ENCODE measurements at places on chromosomes 7 and 10.

DNA sequence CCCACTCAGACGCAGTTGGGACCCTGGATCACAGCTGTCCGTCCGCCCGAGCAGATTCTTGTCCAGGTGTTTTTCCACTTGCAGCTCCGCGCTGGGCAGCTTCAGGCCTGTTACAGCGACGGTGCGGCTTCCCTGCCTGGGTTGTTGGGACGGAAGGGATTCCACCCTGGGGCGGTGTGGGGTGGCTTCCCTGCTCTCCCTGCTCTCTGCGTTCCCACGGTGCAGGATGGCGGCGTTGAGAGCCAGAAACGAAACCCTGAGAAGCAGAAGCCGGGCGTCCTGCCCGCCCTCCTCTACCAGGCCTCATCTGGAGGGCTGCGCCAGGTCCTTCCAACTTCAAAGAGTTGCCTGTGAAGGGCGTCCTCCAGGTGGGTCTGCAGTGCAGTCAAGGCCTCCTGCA is 194.4 kb downstream of the ADARB2 start:
- H3K27me3 ChIP-seq = no peaks in the 10 kb centered on the region
- no peaks in the 10 kb centered on the region for H3K4me1 ChIP-seq
- H3K36me3 ChIP-seq = no peaks in the 10 kb centered on the region
- no peak overlapping the region for H3K27ac ChIP-seq

DNA sequence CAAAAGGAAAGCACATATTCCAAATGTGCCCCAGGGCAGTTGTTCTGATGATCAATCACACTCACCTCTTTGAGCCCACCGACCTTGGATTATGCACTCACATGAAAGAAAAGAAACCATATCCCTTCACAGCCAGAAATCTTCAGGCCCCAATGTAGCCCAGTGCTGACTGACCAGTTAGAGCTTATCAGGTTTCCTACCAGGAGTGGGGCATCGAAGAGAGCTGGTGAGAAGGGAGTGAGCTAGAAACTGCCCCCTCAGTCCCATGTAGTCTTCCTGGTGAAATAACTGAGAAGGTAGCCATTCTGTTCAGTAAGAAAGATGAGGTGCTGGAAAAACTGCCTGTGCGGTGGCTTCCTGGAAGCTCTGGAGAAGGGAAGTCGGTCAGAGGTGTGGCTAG is 32.2 kb downstream of the NRCAM start:
- H3K36me3 ChIP-seq = no peaks in the 10 kb centered on the region
- peaks cover 12% of the 10 kb centered on the region for H3K27me3 ChIP-seq
- H3K4me3 ChIP-seq = no peak overlapping the region
- no peak for DNase-seq
- peaks cover 7% of the 10 kb centered on the region for H3K4me1 ChIP-seq

DNA sequence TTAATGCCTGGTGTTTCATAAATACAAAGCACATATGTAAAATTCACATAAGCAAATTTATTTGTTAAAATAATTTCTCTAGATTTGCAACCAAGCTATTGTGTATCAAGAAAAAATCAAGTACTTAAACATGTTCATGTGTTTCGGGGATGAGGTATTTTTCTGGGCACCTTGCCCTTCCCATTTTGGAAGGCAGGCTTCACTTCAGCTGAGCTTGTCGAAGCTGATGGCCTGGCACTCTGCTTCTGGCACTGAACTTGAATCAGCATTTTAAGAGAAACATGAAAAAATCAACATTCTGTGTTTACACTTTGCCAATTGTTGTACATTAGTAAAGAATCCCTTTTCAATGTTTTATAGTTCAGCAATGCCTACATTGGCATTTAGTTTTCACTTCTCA is 179.1 kb upstream of the STEAP4 start:
- H3K27me3 ChIP-seq = peaks cover 2% of the 10 kb centered on the region
- no peak overlapping the region for H3K27ac ChIP-seq
- no peak for DNase-seq
- no peaks in the 10 kb centered on the region for H3K4me1 ChIP-seq

- peaks cover 4% of the 10 kb centered on the region for H3K4me1 ChIP-seq
- H3K27me3 ChIP-seq = peaks cover 5% of the 10 kb centered on the region
- H3K27ac ChIP-seq = no peak overlapping the region
Observed at GRCh38 chr10:86693721-86694369, 25.5 kb downstream of the LDB3 start.

- no peak overlapping the region for H3K4me3 ChIP-seq
- DNase-seq = no peak
- H3K4me1 ChIP-seq = peaks cover 2% of the 10 kb centered on the region
- H3K27ac ChIP-seq = no peak overlapping the region
- no peaks in the 10 kb centered on the region for H3K27me3 ChIP-seq
- peaks cover 14% of the 10 kb centered on the region for H3K36me3 ChIP-seq
Observed at GRCh38 chr10:129495698-129496097, 28.7 kb downstream of the MGMT start.

DNA sequence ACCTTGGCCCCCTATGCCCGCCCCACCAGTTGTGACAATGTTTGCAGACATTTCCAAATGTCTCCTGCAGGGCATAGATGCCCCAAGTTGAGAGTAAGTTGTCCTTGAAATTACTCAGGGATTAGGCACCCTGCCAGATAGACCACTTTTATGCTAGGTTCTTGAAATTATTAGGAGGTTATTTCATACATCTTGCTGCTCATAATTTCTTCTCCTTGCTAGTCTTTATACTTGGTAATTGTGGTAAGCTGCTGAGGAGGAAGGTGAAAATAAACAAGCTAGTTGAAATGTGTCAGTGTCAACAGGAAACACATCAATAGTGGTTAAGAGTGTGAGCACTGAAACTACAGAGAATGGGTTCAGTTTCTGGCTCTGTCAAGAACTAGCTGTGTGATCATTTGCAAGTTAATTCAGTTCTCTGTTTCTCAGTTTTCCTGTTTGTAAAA is 63.7 kb upstream of the AOAH start:
- no peaks in the 10 kb centered on the region for H3K27me3 ChIP-seq
- peaks cover 3% of the 10 kb centered on the region for H3K36me3 ChIP-seq
- DNase-seq = no peak
- H3K27ac ChIP-seq = peak overlapping the region; percentile 87
- H3K4me3 ChIP-seq = peak overlapping the region; percentile 55

DNA sequence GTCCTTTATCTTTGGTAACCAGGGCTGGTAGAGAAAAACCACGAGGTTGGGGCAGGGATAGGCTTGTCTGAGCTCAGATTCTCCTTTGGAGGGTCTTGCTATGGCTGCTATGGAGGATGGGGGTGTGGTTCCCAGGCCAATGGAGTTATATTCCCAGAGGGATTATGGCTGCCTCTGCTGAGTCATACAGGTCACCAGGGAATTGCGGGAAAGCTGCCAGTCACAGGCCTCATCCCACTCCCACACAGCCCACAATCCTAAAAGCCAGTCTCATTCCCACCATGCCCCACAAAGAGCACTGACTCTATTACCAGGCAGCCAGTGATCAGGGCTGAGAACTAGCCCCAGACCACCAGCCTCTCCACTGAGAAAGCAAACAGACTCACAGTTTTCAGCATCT is 316.6 kb upstream of the TMEM229A start:
- H3K4me3 ChIP-seq = no peak overlapping the region
- H3K27ac ChIP-seq = no peak overlapping the region
- H3K27me3 ChIP-seq = no peaks in the 10 kb centered on the region
- DNase-seq = no peak

- no peak overlapping the region for H3K27ac ChIP-seq
- peaks cover 1% of the 10 kb centered on the region for H3K4me1 ChIP-seq
- H3K4me3 ChIP-seq = no peak overlapping the region
- H3K27me3 ChIP-seq = no peaks in the 10 kb centered on the region
- DNase-seq = no peak
Observed at GRCh38 chr7:2750004-2750407, 62.0 kb downstream of the AMZ1 start.

DNA sequence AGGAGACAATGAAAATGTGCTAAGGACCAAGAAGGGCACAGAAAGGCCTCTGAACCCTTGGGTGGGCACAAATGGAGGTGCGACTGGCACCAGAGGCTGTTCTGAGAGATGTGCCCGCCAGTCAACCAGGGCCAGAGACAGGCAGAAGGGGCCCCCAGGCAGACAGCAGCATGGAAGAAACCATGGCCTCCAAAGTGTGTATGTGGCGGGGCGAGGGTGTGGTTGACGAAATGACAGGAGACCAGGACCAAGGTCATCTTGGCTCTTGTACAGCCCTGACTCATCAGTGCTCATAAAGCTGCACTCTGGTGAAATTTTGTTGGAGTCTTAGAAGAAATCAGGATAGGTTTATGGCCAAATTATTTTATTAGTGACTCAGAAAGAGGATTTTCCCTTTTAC is 4.0 kb upstream of the MRPS24 start:
- peaks cover 29% of the 10 kb centered on the region for H3K36me3 ChIP-seq

- H3K27ac ChIP-seq = no peak overlapping the region
- H3K27me3 ChIP-seq = no peaks in the 10 kb centered on the region
Observed at GRCh38 chr7:49099587-49100326, 175.4 kb downstream of the CDC14C start.

DNA sequence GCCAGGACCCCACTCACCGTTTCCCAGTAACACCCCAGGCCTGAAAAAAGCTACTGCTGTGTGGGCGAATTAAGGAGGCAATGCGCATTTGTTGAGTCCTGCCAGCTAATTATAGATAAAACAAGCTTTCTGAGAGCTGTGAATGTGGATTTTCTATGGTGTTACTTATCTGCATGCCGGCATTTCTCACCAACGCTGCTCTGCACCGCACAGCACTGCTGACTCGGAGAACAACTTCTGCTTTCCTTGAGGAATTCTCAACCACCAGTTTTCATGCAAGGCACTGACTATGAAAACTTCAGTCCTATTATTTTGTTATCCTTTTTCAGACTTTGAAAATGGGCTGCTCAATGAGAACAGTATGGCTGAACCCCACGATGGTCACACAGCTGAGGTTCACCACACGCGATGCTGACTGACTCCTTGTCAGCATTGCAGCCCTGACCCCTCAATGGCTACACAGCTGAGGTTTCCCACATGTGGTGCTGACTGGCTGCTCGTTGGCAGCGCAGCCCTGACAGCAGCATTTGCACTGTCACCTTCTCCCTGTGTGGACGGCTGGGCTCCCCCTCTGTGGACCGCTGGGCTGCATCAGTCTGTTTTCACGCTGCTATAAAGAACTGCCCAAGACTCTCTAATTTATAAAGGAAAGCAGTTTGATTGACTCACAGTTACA is 190.6 kb downstream of the DIP2C start:
- peaks cover 19% of the 10 kb centered on the region for H3K27me3 ChIP-seq
- H3K36me3 ChIP-seq = no peaks in the 10 kb centered on the region
- H3K4me3 ChIP-seq = no peak overlapping the region
- DNase-seq = no peak

DNA sequence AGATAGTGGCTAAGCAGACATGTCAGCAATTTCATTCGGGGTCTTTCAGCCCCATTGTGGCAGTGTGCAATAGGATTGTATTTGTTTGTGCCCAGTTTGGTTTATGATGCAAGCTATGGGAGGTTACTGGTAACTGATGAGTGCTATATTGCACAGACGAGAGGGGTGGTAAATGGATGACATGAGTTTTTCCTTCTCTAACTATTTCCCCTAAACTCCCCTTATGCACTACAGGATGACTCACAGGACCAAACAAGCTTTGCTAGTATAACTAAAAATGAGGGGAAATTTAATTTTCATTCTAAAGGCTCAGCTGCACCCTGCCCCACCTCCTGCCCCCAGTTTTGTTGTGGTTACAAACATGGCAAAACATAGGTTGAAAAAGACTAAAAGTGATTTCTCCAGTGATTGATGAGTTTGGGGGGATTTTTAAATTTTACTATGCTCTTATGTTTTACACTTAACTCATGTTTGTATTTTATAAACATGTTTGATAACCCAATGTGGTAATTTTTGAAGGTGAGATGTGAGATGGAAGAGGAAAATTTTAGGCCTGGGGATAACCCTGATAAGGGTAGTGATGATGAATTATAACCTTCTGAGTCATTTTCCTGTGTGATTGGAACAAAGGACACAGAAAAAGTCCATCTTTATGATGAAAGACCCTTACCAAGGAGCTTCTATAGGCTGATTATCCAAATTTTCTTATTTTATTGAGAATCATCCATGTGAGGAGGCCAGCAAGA is 60.8 kb upstream of the NAMPT start:
- H3K36me3 ChIP-seq = peaks cover 26% of the 10 kb centered on the region
- H3K4me3 ChIP-seq = peak overlapping the region; percentile 70
- H3K27ac ChIP-seq = peak overlapping the region; percentile 93
- H3K27me3 ChIP-seq = no peaks in the 10 kb centered on the region
- H3K4me1 ChIP-seq = peaks cover 39% of the 10 kb centered on the region

DNA sequence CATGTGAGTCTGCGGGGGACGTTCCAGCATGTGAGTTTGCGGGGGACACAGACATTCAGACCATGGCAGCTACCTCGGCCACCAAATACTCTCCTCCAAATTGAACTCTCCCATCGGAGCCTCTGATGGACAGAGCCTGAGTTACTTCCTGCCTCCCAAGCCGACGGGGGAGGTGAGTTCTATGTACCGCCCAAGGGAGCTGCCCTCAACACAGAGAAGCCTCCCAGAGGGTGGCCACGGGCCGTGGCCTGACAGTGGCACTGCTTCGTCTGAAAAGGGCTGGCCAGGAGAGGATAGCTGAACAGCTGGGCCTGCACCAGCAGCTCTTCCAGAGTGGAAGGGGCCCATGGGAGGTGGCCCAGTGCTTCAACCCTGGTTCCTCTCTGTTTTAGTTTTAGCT is 274.5 kb upstream of the PPP2R2D start:
- no peaks in the 10 kb centered on the region for H3K4me1 ChIP-seq
- no peaks in the 10 kb centered on the region for H3K36me3 ChIP-seq
- H3K27me3 ChIP-seq = no peaks in the 10 kb centered on the region
- H3K27ac ChIP-seq = no peak overlapping the region
- DNase-seq = no peak
- no peak overlapping the region for H3K4me3 ChIP-seq

GRCh38 chr10:121684276-121684675 is 86.0 kb upstream of the FGFR2 start:
- H3K27me3 ChIP-seq = no peaks in the 10 kb centered on the region
- H3K36me3 ChIP-seq = no peaks in the 10 kb centered on the region
- no peak for DNase-seq
- H3K27ac ChIP-seq = no peak overlapping the region
- H3K4me3 ChIP-seq = no peak overlapping the region

- H3K27me3 ChIP-seq = peaks cover 11% of the 10 kb centered on the region
- H3K27ac ChIP-seq = no peak overlapping the region
- H3K4me3 ChIP-seq = no peak overlapping the region
- no peak for DNase-seq
- no peaks in the 10 kb centered on the region for H3K36me3 ChIP-seq
Observed at GRCh38 chr10:13862546-13863233, 275.9 kb downstream of the PRPF18 start.

DNA sequence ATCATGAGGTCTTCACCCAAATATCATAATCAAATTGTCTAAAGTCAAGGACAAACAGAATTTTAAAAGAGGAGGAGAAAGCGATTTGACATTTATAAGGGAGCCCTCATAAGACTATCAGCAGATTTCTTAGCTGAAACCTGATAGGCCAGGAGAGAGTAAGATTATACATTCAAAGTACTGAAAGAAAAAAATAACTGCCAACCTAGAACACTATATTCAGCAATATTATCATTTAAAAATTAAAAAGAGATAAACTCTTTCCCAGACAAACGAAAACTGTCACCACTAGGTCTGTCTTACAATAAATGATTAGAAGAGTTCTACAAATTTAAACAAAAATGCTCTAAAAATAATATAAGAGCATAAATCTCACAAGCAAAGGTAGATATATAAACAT is 154.1 kb upstream of the TMEM106B start:
- H3K4me3 ChIP-seq = no peak overlapping the region
- no peaks in the 10 kb centered on the region for H3K27me3 ChIP-seq
- H3K27ac ChIP-seq = no peak overlapping the region
- H3K4me1 ChIP-seq = no peaks in the 10 kb centered on the region
- no peaks in the 10 kb centered on the region for H3K36me3 ChIP-seq

- peaks cover 2% of the 10 kb centered on the region for H3K4me1 ChIP-seq
- H3K27me3 ChIP-seq = no peaks in the 10 kb centered on the region
- no peaks in the 10 kb centered on the region for H3K36me3 ChIP-seq
- H3K4me3 ChIP-seq = no peak overlapping the region
- no peak for DNase-seq
- H3K27ac ChIP-seq = no peak overlapping the region
Observed at GRCh38 chr10:71644307-71645180, 75.0 kb downstream of the C10orf105 start.
